ENCODE measurements at places on chromosomes 5 and 9.

GRCh38 chr5:66646570-66646969, 50.4 kb downstream of the MAST4 start:
- DNase-seq = no peak

GRCh38 chr9:69193685-69194032, 19.6 kb downstream of the TJP2 start:
- DNase-seq = no peak

GRCh38 chr5:127428276-127428675, 89.2 kb upstream of the PRRC1 start:
- no peak for DNase-seq

- no peak for DNase-seq
Measured at GRCh38 chr5:27389696-27390095, 351.3 kb upstream of the CDH9 start.

- DNase-seq = no peak
Measured at GRCh38 chr5:65157906-65158603, 323.7 kb downstream of the ADAMTS6 start.

GRCh38 chr9:94812343-94812742, 85.8 kb downstream of the AOPEP start:
- no peak for DNase-seq

- DNase-seq = no peak
Measured at GRCh38 chr9:6215562-6215961, at the start of gene IL33. TSS of gene IL33 (plus strand) at chr9:6215807. CDS start at chr9:6241695, 25,888 bp downstream.

DNA sequence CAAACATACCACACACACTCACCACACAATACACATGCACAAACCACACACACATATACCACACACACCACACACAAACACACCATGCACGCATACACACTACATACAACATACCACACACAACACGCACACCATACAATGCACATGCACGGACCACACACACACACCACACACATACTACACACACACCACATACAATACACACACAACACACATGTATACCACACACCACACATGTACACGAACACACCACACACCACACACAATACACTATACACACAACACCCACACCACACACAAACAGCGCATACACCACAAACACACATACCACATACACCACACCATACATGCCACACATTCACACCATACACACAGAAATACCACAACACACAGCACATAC, 480.3 kb downstream of the DIRAS2 start:
- DNase-seq = no peak

DNA sequence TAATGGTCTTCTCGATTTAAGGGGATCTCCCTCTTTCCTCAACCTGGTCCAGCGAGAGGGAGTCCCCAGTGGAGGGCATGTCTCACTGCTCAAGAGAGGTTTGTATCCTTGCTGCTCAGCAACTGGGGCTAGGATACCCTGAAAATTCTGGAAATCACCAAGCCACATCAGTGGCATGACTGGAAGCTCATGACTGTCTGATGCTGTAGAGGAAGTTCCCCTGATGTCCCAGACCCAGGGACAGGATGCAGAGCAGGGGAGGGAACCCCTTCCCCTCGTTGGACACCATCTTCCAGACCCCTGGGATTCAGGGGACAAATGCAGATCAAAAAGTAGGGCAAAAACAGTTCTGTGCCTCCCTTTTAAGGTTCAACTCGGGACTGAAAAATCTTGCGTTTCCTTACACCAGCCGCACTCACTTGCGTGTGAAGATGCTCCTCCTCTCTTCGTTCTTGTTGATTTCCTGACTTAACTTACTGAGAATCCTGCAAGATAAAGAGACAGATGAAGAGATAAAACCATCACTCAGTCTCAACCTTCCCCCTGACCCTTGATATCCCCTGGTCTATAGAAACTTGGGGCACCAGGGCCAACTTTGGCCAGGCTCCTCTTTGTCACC, 22.1 kb downstream of the LCP2 start:
- DNase-seq = no peak

DNA sequence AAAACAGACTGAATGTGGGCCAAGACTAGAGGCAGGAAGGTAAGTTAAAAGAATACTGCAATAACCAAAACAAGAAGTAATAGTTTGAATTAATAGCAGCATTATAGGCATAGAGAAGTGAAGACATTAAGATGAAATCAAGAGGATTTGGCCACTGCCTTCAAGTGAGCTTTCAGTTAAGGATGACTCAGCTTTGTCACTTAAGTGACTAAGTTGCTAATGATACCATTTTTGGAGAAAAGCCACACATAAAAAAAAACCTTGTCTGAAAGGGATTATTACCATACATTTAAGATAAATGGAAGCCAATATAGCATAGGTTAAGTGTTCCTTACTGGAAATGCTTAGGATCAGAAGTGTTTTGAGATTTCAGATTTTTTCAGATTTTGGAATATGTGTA, 57.0 kb downstream of the ECPAS start:
- peak; percentile 35 for DNase-seq

GRCh38 chr5:58410441-58410840, 49.4 kb downstream of the PLK2 start:
- peak; percentile 40 for DNase-seq

DNA sequence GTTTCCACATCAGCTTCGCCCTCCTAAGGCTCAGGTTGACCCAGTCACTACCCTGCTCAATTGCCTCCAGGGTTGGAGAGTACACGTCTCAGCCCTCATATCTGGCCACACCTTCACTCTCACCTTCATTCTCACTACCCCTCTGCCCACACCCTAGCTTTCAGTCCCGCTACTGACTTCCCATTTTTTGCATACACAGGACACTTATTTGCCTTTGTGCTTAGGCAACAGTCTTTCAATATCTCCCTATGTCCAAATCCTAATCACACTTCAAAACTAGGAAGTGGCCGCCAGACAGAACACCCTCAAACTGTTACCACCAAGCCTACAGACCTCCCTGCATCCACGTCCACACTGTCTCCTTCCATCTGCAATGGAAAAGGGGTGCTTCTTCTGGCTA, 10.9 kb downstream of the MCTP1 start:
- DNase-seq = peak; percentile 19

GRCh38 chr5:14590949-14591348, 9.4 kb downstream of the OTULINL start:
- DNase-seq = no peak

DNA sequence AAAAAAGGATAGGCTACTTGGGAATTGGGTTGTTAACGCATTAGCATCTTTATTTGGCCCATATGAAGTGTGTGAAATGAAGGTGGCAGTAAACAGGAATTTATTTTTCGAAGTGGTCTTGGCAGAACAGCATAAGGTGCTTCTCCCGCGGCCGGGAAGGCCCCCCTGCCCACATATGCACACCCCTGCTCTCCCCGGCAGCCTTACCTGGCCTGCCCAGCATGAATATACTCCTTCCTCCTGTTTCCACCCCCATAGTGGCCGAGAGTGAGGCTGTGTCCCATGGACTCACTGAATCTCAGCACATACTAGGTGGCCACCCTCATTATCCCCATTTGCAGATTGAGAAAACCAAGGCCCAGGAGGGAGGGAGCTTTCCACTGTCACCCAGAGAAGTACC, 54.0 kb upstream of the OLFM1 start:
- no peak for DNase-seq

DNA sequence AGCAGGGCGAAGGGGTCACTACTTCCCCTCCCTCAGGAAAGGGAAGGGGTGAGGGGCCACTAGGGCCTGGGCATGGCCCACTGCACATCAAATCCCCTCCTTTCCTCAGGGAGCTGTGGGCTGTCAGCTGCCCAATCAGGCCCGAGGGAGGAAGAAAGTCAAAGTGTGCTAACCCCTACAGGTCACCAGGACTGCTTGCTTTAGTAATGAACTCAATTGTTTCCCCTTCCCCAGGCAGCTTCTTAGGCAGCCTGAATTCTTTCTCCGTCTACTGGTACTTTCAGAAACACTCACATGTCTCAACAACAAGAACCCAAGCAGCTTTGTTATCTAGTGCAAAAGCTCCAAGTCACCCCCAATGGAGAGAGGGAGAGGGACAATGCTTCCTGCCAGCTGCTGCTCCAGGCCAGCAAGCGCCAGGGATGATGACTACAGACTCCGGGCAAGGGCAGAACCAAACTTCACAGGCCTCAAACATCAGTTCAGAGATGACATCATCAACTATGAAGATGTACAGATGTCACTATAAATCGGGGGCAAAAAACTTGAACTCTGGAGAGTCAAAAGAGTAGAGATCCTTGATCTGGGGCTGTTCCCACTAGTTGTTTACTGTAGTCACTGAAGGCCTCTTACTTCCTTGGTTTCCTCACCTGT, 100.7 kb downstream of the SLIT3 start:
- DNase-seq = no peak

DNA sequence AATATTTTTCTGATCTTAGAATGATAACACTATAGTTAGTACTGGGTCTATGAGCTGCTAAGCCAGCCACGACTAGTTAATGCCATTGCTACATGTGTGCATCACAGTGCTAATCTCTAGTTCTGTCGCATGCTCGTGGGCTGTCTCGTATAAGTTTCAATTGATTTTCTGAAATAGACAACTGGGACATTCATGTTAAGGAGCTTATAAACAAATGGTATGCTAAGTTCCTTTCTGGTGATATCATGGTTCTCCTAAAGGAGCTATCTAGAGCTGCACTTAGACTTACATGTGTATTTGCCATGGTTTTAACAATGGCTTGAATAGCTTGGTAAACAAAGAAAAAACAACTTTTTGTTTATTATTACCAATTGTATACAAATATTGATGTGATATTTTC, 46.2 kb downstream of the F2RL2 start:
- no peak for DNase-seq

- no peak for DNase-seq
Measured at GRCh38 chr9:26801772-26802171, 90.8 kb downstream of the CAAP1 start.

DNA sequence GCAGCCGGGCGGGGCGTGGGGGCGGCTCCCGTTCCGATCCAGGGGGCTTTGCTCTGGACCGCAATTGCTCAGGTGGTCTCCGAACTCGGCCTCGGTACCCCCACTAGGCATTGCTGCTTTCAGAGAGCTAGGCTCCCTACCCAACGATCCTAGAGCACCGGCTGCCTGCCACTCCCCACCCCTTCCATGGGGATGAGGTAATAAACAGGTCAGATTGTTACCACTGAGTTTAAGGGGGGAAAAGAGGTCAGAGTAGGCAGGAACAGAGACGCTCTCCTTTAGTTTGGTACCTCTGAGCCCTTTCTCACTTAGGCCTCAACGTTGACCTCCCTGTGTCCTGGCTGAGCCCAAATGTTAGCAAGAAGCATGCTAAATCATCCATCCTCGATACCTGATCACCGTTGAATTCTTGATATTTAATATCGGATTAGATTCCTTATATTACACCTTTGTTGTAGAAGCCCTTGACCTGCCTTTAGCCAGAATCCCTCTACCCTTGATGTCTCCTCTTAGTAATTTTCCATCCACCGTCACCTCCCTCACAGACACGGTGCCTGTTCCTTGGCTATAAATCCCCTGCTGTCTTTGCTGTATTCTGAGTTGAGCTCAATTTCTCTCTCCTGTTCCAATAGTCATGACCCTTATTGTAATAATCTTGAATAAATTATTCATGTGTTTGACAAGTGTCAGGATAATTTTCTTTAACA, 588 bp upstream of the PLPP1 start:
- no peak for DNase-seq

- DNase-seq = peak; percentile 29
Measured at GRCh38 chr5:141392429-141393198, at the start of gene PCDHGA8. TSS of gene PCDHGA8 (plus strand) at chr5:141392633. CDS start at chr5:141392814, 181 bp downstream.

GRCh38 chr5:158174918-158175851, 316.2 kb upstream of the CLINT1 start:
- DNase-seq = peak; percentile 71

DNA sequence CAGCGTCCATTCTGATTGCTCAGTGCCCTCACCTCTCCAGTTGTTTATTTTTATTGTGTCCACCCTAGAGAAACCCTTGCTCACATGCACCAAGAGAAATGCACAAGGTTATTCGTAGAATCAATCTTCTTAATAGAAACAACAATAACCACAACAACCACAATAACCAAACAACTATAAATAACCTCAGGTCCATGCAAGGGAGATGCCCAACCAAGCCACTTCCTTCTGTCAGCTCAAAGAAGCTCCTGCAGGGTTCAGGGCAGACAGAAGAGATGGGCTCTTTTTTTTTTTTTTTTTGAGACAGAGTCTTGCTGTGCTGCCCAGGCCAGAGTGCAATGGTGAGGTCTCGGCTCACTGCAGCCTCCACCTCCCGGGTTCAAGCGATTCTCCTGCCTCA, 14.9 kb upstream of the TCOF1 start:
- peak; percentile 20 for DNase-seq

GRCh38 chr5:150665044-150665443, 4.0 kb downstream of the MYOZ3 start:
- no peak for DNase-seq

DNA sequence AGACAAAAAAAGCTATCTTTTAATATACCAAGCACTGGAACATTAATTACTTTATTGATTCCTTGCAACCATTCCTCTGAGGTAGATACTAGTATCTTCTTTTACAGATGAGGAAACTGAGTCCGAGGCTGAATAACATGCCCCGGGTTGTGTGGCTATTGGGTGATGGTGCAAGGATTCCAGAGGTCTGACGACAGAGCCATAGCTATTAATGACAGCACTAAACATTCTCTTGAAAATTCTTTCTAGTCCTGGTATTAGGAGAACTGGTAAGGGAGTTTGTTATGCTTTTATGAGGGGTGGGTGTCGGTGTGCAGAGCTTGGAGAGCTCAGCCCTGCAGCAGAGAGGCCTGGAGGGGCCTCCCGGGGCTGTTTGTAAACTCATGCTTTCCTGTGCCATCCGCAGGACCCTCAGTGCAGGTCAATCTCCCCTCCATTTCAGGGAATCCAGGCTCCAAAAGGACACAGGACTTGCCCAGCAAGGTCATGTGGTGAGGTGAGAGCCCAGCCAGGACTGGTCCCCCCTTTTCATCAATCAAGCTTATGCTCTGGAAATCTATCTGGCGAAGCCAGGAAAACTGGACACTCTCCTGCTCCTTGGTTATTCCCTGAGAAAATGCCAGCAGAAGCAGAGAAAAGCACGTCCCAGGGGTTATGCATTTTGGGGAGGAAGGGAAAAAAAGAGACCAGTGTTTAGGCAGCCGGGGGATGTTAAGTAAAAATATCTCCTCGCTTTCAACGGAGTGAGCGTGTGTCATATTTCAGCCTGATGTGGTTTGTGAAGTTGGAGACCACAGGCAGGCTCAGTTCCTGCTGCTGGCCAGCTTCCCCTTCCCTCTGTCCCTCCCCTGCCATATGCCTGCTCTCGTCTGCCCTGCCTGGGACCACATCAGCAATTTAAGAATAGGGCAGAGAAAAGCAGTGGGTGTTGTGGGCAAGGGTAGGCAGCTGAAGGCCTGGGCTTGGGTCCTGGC, 3.7 kb downstream of the GSN start:
- peak; percentile 95 for DNase-seq

GRCh38 chr5:150544611-150545219, 36.8 kb downstream of the NDST1 start:
- DNase-seq = peak; percentile 73

DNA sequence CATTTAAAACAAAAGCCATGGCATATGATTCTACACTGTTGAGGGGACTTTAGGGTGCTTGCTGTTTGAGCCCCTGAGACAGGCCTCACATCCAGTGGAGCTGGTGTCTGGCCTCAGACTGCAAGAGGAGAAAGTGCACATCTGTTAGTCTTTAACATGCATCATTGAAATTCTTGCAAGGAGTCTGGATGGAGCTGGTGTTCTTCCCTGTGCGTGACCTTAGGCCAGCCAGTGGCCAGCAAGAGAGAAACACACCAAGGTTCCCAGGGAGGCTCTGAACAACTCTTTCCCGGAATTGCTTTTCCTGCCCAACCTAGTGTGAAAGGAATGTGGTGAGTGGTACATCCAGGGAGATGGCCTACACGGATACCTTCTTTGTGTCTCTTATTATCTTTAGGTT, 282.8 kb upstream of the TNC start:
- no peak for DNase-seq

GRCh38 chr9:6409811-6410210, 3.2 kb upstream of the UHRF2 start:
- no peak for DNase-seq

Measured in NB4 (cell line).